ENCODE measurements at places on chromosomes 11 and 22.

GRCh38 chr11:71114124-71114851, 138.1 kb downstream of the SHANK2 start:
- no peak for DNase-seq

GRCh38 chr11:14140991-14141390, 178.5 kb downstream of the SPON1 start:
- DNase-seq: no peak

DNA sequence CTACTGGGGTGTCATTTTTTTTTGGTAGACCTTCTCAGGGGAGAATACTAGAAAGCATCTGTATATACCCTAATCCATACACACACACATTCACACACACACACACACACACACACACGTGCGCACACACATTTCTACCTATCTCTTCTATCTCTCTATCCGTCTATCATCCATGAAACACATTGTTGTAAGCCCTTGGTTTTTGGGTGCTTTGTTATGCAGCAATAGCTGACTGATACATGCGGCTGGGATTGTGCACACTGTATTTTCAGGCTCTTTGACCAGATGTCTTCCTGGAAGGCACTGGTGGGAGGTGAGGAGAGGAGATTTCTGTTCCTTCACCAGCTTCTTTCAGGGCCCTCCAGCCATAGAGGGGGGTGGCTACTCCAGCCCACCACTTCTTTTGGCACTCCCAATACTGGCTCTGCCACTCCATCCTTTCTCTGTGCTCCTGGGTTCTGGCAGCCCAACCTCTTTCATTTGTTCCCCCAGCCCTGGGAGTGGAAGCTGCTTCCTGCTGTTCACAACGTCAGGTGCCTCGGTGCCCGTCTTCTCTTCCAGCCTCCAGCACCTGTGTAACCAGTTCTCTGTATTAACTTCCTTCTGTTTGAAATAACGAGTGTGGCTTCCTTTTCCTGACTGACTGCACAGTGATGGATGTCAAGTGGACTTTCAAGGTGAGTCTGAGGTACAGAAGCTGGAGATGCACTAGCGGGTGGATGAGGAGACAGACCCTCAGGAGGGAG, 12.4 kb upstream of the MUC2 start:
- DNase-seq: no peak

GRCh38 chr22:23054531-23055257, 15.6 kb upstream of the GNAZ start:
- no peak for DNase-seq

GRCh38 chr11:39745401-39745800, 1714.1 kb downstream of the LRRC4C start:
- DNase-seq: no peak

DNA sequence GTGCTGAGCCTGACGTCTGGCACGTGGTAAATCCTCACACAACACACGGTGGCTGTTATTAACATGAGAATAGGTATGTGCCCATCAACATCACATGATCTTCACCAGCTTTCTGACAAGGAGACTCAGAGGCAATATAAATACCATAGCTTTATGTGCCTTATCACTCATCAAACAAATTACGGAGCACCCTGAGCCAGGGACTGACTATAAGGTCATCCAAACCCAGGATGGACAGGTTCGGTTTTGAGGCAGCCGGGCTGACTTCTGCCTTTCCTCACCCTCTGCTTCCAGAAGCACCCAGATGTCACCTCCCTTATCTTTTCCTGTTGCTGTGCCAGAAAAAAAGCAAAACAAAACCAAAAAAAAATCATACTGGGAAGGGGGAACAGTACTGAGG, 5.7 kb upstream of the PLAAT3 start:
- DNase-seq: no peak

DNA sequence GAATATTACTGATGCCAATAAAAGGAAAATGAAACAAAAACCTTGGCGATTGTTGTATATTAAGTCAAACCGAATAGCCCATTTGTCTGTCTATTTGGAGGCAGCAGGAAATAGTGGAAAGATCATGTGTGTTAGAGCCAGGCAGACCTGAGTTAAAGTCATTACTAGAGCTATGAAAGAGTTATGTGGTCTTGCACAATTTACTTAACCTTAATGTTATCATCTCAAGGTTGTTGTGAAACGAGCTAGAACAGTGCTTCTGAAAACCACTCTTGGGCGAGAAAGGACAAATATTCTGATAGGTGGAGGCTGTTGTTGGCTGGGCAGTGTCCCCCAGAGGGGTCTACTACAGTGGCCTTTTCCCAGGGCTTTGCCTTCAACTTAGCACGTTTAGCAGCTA, 60.0 kb upstream of the NUP160 start:
- no peak for DNase-seq

DNA sequence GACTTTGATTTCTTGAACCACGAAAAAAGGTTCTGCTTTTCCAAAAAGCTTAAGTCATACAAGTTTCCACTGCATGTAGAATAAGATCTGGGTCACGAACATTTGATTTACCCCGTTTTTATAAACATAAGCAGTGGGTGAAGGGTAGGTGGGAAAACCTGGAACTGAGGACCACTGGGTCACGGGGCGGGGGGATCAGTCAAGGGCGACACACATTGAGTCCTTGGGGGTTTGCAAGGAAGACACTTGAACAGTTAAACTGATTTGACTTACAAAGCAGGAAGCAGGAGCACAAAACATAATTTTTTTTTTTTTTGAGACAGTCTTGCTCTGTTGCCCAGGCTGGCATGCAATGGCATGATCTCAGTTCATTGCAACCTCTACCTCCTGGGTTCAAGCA, 10.9 kb downstream of the FADS3 start:
- DNase-seq: no peak

GRCh38 chr22:45704648-45705047, 33.0 kb downstream of the ATXN10 start:
- no peak for DNase-seq

- DNase-seq: no peak
Measured at GRCh38 chr22:41873391-41873790, 40.5 kb downstream of the SREBF2 start.

- no peak for DNase-seq
Measured at GRCh38 chr22:46072110-46072881, 78.0 kb upstream of the PPARA start.

DNA sequence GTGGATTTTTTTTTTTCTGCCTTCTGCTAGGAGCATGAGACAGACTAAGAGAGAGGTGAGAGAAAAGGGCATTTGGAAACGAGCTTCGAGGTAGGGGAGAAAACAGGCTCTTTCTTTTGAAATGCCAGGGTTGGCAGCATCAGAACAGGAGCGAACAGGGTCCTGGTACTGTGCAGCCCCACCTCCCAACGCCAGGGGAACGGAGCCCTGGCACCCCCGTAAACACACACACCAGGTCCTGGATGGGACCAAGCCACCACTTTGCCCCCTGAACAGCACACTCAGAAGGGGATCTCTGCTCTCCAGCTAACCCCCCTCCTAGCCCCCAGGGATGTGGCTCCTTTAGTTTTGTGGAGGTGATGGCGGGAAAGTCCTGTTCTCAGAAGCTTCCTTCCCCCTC, 127.1 kb downstream of the CTTN start:
- DNase-seq: no peak

DNA sequence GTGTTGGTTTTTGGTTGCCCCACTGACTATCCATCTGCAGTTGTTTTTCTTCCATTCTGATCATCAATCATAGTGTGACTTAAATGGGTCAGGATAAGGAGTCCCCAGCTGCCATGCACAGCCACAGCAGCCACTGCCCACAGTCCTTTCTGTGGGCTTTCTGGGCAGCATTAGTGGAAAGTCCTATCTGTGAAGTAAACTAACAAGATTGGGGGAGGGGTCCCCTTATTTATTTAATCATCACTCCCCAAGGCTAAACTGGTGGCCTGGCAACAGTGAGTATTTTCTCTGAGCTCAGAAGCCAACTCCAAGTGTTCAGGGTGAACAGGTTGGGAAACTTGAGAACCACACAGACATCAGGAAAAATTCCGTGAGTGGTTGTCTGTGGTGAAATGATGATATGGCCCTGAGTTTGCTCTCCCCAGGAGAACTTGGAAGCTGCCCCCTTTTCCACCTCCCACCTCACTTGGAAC, 145.0 kb downstream of the CCDC34 start:
- DNase-seq: no peak

- no peak for DNase-seq
Measured at GRCh38 chr11:75810637-75811390, 4.2 kb upstream of the UVRAG start.

DNA sequence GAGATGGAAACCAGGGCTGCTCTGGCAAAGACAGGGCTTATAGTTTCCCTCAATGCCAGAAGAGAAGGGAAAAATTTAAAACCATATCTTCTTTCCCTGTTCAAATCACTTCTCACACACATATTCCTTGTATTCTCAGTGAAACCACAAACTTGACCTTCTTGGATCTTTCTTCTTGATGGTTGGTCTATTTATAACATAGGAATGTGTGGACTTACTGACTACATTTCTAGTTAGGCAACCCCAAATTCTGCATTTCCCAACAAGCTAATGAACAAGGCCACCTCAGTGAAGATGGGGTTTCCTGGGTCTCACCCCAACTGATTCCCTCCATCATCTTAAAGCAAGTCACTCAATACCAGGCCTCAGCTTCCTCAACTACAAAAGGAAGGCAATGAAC, 3.8 kb upstream of the QSER1 start:
- no peak for DNase-seq

DNA sequence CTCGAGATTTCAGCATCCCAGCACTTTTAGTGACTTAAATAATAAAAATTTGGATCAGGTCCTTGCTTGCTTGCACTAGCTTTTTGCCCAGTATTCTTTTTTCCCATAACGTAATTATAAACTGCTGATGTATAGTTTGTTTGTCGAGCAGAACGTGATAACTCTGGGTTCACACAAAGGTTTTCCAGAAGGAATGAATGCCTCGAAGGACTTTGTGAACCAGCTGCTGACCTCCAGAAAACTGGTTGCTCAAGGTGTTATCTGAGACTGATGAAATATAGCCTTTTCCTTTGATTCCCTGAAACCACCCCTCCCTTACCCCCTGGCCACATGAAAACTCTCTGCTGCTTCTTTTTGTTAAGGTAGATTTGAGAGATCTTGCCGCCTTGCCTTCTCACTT, 229.1 kb upstream of the CARD18 start:
- DNase-seq: no peak

GRCh38 chr11:74971424-74971823, 17.3 kb upstream of the NEU3 start:
- no peak for DNase-seq

- no peak for DNase-seq
Measured at GRCh38 chr11:16902182-16902581, 112.0 kb downstream of the PLEKHA7 start.

DNA sequence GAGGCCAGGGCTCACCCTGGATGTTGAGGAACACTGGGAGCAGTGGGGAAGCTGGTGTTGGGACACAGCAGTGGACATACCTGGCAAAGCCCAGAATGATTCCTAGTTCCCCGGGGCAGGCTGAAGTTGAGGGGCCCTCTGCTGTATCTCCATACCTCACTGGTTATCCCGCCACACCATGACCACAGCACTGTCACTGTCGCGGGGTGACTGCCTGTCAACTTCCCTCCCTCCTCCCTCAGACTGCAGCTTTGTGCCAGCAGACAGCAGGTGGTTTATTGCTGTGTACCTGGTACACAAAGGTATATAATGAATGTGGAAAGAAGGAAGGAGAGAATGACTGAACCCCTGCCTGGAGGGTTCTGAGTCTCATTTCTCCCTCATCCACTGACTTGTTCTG, 318.7 kb downstream of the TMEM135 start:
- DNase-seq: no peak

GRCh38 chr22:26041931-26042330, 127.3 kb upstream of the SEZ6L start:
- DNase-seq: no peak

DNA sequence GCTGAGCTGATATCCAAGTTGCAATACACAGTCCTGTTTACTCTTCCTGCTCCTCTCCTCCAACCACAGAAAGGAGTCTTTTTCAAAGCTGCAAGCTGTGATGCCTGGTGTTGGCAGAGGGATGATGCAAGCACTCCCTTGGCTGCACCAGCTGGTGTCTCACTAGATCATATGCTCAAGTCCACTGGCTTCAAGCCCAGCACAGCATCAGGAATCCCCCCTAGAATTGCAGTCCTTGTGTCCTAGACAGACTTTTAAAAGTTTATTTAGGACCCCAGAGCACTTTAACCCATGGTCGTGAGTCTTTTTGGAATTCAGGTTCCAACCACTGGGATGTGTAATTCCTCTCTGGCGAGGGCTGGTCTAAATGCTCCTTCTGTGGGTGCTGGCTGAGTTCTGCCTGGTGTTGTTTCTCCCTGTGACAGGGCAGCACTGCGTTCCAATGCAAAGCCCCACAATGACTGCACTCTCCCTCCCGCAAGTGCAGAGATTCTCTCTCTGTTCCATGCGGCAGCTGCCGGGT, 1.9 kb upstream of the HEPN1 start:
- no peak for DNase-seq

DNA sequence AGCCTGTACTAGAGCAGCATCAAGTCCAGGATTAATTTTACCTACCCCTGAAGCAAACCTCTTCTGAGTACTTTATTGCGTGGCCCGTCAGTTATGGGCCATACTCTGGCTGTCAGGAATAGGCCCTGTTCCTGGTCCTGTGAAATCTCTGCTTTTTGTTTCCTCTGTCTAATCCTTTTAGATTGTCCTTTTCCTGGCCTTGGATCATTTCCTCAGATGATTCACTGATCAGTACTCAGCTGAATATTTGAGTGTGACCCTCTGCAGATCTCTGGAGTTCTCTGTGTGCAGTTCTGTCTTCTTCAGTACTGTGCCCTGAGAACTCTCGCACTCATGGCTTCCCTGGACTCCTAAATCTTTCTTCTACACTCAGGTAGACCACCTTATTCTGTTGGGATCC, 123.5 kb downstream of the UVRAG start:
- no peak for DNase-seq

- DNase-seq: no peak
Measured at GRCh38 chr11:74255741-74256375, 55.6 kb downstream of the P4HA3 start.

- no peak for DNase-seq
Measured at GRCh38 chr22:32882774-32883530, 81.4 kb downstream of the TIMP3 start.

DNA sequence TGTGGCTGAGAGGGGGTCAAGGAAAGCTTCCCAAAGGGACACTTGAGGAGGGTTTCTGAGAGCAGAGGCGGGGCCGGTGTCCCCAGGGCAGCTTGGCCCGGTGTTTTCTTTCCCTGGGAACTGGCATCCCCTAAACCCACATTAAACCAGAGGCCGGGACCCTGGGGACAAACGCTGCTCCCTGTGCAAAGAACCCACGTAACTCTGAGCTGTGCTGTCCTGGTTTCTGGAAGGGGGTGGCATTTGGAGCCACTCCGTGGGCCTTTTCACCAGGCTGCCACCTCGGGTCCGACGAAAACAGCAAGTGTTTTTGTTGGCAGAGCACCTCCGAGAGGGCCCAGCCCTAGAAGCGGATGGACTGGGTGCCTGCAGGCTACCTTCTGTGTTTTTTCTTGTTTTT, 100.2 kb upstream of the ANO1 start:
- no peak for DNase-seq

GRCh38 chr11:72635309-72635915, 38.8 kb downstream of the PDE2A start:
- DNase-seq: no peak
